Karpas-422 (cell line): ENCODE measurements at places on chromosomes 12 and 14. TPM values are rescaled to one million over a fixed set of nuclear protein-coding genes. Genes with fewer than 3 reads are reported as not detected.

Gene TBX5
- total RNA-seq, result not detected in 2 replicates

Gene SIX6
- total RNA-seq, result not detected in 2 replicates

Gene CCDC177
- total RNA-seq, result not detected in 2 replicates

Gene MAP1LC3B2
- total RNA-seq, result 0.32 and 0.71 TPM in 2 replicates

Gene POTEG
- total RNA-seq, result not detected in 2 replicates

Gene APOLD1
- 1.4 and 1.5 TPM in 2 replicates for total RNA-seq

Gene PIWIL1
- not detected in 2 replicates for total RNA-seq
